Ureter (tissue), 1 donor: ENCODE measurements at places on chromosomes 7 and 10.

GRCh38 chr7:128799451-128799850 is 7.7 kb downstream of the CCDC136 start:
- no peak for DNase-seq

- no peak for DNase-seq
Measured at GRCh38 chr7:34739651-34740300, 81.8 kb downstream of the NPSR1 start.

DNA sequence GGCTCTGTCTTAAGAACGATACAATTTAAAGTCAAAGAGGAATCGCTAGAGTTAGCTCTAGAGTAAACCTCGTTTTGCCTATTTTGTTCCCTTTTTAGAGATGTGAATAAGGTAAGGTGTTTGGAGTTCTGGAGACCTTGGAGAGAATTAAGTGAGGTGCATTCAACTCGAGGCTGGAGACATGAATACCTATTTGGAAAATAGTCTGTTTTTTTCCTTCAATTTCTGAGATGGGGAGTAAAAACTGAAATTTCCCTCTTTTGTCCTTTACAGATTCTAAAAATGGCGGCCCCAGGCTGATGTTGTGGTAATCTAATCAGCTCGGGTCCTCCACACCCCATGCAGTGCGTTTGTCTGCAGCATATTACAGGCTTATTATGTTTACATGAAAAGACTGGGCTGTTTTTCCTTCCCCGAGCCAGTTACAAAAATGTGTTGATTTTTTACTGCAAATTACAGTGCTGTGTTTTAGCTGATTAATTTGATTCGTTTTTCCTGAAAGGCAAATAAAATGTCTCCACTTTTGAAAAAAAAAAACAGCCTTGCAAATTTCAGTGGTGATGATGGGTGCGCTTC is 1.5 kb downstream of the KMT2E start:
- DNase-seq, result no peak

DNA sequence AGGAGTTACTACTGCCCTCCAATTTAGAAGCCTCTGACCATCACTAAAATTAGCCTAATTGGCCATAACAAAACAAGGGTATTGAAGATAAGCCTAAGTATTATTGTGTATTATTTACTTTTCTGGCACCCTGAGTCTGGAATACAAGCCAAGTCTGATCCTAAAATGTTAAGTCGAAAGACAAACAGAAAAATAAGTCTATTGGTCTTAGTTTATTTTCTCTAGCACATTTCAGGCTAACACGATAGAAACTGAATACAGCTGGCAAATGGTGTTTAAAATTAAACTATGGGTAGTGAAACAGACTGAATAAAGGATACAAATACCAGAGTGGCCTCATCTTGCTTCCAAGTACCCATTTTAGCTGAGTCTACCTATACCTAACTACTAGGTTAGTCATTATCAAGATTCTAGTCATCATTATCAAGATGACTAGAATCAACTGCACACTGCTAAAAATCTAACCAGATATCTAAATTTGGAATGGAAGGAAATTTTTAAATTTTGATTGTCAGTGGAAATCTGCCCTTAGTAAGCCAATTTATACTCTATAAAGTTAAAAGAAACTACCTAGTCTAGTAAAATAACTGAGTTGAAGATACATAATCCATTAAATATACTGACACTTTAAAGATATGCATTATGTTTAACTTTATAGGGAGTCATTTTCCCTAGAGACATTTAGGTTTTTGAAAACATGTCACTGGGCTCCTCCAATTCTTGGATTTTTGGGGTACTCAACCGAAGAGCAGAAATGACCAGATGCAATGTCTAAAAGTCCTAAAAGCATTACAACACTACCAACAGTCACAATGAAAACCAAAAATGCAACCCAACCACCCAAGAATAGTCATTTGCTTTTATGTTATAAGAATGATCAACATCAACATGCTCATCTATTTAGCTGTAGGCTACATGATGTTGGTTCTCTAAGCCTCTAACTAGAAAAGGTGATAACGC is 80.9 kb downstream of the NT5C2 start:
- no peak for DNase-seq

- no peak for DNase-seq
Measured at GRCh38 chr7:153524070-153524601, 528.1 kb upstream of the DPP6 start.

GRCh38 chr7:153886506-153887441 is 165.4 kb upstream of the DPP6 start:
- no peak for DNase-seq

- no peak for DNase-seq
Measured at GRCh38 chr7:157482517-157483087, 145.8 kb downstream of the DNAJB6 start.
